ENCODE measurements at places on chromosomes 2 and 18.

DNA sequence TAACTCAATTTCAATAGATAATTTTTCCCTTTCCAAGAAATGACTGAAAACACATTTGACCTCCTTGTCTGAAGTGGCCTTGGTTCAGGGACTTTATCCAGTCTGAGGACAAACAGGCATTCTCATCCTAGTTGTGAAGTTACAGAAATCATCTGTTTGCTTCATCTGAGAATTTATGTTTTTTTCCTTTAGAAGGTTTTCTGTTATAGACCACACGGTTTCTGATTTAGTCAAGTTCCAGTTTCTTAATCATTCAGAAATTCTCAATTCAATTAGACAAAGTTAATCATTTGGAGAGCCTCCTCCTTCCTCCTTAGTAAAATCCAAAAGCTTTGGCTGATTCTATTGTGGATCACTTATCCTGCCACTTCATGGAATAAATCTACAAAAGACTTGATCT, 60.9 kb downstream of the ICOS start:
- DNase-seq, result no peak

- DNase-seq, result no peak
Measured at GRCh38 chr2:42927334-42928160, 135.2 kb upstream of the HAAO start.

- no peak for DNase-seq
Measured at GRCh38 chr2:47531378-47532042, 128.6 kb downstream of the MSH2 start.

- no peak for DNase-seq
Measured at GRCh38 chr2:141703501-141703900, 427.3 kb downstream of the LRP1B start.

DNA sequence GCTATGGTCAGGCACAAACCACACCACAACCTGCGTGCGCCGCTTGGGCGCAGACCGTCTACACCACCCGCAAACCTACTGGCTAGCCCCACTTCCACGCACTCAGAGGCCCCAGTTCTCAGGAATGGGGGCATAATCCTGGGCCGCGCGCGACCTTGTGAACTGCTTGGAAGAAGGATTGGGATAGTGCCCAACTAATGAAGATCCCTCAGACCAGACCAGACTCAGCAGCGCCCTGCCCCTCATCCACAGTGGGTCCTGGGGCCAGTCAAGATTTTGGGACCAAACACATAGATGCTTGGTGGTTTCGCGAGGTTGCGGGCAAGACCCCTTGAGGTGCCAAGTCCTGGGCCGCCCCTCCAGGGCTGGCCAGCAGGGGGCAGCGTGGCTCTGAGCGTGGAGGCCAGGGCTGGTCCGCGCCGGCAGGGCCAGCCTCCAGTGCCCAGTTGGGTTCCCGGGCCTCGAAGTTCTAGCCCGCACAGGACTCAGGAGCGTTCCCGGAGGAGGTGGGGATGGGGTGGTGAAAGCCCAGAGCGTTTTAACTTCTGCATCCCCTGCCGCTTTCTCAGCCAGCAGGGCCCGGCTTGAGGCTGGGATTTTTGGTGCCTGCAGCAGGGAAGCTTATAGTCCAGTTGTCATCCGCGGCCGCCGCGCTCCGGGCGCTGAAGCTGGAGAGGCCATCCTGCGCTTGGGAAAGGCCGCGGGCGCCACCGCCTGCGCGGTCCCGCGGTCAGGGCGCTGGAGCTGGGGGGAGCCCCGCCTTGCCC, 8.3 kb downstream of the OSR1 start:
- no peak for DNase-seq

DNA sequence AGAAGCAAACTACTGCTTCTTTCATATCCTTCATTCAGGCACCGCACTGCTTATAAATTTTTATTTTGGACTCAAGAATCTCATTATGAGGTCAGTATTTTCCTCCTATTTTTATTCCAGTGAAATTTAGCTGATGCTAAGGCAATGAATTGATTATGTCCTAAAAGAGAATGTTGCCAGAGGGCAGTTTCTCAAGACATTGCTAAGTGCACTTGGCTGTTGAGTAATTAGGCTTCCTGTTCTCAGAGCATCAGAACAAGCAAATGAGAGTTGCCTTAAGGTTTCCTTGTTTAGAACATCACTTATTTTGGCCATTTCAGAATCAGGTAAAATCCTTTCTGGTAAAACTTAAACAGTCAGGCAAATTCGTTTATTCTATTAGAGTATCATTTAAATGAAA, 548.6 kb upstream of the ZEB2 start:
- DNase-seq, result no peak

GRCh38 chr2:143241403-143242088, 112.3 kb downstream of the ARHGAP15 start:
- DNase-seq, result no peak

- DNase-seq, result no peak
Measured at GRCh38 chr18:30177056-30177455, 865.5 kb downstream of the DSC3 start.

GRCh38 chr2:239329972-239330572, 70.7 kb downstream of the HDAC4 start:
- DNase-seq, result no peak

DNA sequence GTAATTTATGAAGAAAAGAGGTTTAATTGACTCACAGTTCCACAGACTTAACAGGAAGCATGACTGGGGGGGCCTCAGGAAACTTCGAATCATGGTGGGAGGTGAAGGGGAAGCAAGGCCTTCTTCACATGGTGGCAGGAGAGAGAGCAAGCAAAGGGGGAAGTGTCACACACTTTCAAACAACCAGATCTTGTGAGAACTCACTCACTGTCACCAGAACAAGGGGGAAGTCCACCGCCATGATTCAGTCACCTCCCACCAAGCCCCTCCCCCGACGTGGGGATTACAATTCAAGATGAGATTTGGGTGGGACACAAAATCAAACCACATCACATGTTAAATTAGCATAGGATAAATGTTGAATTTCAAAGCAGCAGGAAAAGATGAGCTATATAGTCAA, 56.2 kb downstream of the STRADB start:
- no peak for DNase-seq

GRCh38 chr2:229728370-229728769, 14.0 kb upstream of the DNER start:
- DNase-seq, result no peak

DNA sequence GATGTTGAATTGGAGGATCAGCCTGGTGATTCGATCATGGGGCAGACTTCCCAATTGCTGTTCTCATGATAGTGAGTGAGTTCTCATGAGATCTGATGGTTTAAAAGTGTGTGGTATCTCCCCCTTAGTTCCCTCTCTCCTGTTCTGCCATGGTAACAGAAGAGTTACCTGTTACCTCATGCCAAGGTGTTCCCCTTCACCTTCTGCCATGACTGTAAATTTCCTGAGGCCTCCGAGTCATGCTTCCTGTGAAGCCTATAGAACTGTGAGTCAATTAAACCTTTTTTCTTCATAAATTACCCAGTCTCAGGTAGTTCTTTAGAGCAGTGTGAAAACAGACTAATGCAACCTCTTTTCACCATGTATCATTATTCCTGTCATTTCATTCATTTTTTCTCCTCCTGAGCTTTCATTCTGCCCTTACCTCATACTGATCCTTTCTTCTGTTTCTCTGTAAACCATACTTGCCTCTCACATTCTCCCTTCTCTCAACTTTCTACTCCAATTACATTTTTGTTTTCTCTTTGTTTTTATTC, 22.0 kb downstream of the STARD6 start:
- no peak for DNase-seq

- no peak for DNase-seq
Measured at GRCh38 chr2:149331023-149331400, 625 bp downstream of the LYPD6 start.

- no peak for DNase-seq
Measured at GRCh38 chr18:78619854-78620253, 359.8 kb upstream of the SALL3 start.

DNA sequence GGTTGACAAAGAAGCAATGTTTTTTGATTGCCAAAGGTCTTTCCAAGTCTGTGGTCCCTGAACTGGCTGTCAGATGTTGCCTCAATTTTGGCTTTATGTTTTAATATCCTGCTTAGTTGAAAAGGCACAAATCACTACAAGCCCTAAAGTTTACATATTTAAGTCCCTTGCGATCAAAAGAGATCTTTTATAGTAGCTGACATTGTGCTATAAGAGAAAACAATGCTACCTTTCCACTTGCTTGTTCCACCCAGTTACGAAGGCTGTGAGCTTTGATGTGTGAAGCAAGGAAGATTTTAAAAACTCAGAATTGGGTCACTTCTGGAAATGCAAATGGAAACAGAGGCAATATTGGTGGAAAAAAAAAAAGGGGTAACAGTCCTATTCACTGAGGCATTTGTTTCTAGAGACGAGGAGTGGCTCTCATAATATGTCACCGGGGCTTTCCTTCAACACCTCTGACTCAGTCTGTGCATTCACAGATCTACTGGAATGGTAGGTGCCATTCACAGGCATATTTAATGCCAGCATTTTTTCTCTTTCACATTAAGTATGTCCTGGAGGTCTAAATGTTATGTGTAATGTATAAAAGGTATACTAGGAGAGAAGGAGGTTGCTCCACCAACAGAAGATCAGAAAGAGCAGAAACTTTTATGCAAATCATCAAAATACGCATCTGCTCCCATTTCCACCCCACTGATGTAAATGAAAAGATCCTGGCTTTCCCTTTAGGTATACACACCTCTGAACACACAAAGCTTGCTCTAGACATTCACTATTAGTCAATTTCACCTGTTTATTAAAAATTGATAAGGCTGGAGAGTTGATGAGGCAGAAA, 91.8 kb downstream of the TGIF1 start:
- DNase-seq, result no peak

- DNase-seq, result no peak
Measured at GRCh38 chr2:14632133-14632936, at the start of gene LRATD1. LRATD1 (plus strand) TSS chr2:14632717; CDS start chr2:14633980, 1,263 bp downstream.

DNA sequence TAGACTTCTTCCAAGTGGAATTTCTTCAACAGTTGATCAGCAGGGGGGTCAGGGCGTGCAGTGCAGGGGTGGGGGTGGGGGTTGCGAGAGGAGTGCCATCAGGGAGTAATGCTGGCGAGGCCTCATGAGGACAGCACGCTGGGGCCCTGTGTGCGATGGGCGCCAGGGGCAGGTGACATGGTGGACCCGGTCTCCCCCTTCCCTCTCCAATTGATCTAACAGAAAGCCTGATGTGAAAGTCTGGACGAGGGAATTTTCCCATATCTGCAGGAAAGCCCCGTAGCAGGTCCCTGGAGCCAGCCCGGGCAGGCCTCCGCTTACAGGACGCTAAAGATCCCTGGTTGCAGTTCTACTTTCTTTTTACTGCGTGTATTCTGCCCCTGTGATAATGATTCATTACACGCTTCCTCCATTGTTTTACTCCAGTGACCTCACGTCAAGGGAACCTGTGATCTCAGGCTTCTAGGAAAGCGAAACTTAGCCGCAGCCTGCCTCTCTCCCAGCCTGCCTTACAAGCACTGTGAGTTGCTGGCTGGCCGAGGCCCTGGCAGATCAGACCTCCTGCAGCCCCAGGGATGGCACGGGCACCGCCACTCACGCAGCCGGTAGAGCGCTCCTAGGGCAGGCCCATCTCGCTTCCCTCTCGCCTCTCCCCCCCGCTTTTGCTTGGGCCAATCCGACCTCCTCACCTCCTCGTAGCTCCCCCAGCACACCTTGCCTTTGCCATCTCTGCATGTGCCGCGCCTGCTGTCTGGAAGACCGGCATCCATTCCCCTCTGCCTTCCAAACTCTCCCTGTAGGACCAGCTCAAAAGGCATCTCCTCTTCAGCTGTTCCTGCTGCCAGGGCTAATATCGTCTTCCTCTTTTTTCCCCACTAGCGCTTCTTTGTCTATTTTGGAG, 19.2 kb downstream of the NEURL3 start:
- DNase-seq, result peak; percentile 73

GRCh38 chr2:62462211-62462610, 43.8 kb downstream of the TMEM17 start:
- no peak for DNase-seq

GRCh38 chr2:177535000-177535399, 142.4 kb downstream of the AGPS start:
- no peak for DNase-seq

GRCh38 chr2:216066230-216066629, 15.4 kb downstream of the PECR start:
- DNase-seq, result no peak

DNA sequence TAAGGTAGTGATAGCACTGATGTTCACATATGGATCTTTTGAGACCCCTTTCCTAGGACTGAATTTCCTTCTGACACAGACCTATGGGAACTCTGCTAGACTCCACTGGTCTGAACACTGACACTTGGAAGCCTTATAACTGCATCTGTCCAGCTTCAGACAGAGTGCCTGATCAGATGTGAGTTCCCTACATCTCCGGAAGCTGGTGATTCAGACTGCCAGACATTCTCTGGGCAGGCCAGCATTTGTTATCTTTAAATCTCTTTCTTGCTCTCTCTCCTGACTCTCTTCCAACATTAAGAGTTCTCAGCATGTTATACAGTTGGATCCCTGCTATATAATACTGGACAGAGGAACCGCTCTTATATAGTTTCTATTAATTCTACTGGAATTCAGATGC, 408.5 kb downstream of the ZEB2 start:
- DNase-seq, result no peak

DNA sequence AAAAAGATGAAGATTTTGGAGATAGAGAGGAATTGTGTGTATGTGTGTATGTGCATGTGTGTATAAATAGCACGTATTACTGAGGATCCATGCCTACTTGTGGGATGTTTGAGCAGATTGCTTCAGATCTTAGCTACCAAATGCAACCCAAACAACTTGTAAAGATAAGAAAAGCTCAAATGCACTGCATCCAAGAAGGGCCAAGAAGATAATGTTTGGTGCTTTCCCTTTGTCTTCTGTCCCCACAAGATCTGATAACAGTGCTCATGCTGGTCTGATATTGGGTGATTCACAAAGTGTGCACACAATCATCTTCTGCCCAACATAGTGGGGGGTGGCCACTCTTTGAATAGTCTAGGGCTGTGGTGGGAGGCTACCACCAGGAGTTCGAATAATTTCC, 284.8 kb upstream of the CYRIA start:
- no peak for DNase-seq

GRCh38 chr2:8546612-8547283, 135.1 kb upstream of the ID2 start:
- DNase-seq, result no peak

DNA sequence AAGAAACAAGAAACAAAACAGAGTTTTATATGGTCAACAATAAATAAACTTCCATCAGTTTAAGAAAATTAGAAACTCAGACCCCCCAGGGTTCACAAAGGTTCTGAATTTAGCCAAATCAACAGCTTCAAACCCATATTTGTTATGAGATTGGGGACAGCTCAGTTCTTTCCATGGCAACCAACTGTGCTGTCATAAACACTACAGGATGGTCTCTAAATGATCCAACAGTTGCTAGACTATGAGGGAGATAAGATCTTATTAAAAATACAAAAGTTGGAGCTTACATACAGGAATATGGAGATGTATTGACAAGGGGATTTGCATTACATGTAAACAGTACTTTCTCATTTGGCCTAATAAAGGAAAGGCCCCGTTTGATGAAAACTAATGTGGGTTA, 154.6 kb upstream of the CTAGE1 start:
- DNase-seq, result no peak

DNA sequence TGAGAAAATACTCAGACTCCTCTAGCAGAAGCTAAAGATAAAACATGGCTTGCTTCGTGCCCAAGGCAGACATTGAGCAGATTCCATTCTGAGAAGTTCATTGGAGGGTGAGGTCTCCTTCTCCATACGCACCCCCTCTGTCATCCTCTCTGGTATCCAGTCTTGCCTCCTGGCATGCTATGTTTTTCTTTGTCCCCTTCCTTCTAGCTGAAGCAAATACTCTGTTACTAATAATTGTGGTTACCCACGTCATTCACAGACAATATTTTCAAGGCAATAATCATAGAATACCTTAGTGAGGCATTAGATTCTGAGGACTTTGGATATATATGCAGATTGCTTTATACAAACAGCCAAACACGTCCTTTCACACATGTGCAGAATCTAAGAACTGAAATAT, 66.2 kb upstream of the KLF7 start:
- DNase-seq, result no peak
